ENCODE measurements at places on chromosomes 4 and X. TPM values are rescaled to one million over a fixed set of nuclear protein-coding genes. Genes with fewer than 3 reads are reported as not detected.

Gene SPCS3
- 115 TPM for total RNA-seq

Gene NELFA
- 19.2 TPM for total RNA-seq

Gene TCEAL5
- total RNA-seq, result not detected

Gene RAB33A
- total RNA-seq, result 6.2 TPM

Gene STATH
- total RNA-seq, result not detected

Gene ZCCHC18
- total RNA-seq, result 1.1 TPM

Gene GLRB
- 32.4 TPM for total RNA-seq

- no peak overlapping the region for H3K4me3 ChIP-seq
- no peaks in the 10 kb centered on the region for H3K27me3 ChIP-seq
- no peak for DNase-seq
- no peaks in the 10 kb centered on the region for H3K36me3 ChIP-seq
- no peaks in the 10 kb centered on the region for H3K4me1 ChIP-seq
- H3K27ac ChIP-seq, result no peak overlapping the region
Measured at GRCh38 chr4:23991444-23991843, 101.6 kb upstream of the PPARGC1A start.

DNA sequence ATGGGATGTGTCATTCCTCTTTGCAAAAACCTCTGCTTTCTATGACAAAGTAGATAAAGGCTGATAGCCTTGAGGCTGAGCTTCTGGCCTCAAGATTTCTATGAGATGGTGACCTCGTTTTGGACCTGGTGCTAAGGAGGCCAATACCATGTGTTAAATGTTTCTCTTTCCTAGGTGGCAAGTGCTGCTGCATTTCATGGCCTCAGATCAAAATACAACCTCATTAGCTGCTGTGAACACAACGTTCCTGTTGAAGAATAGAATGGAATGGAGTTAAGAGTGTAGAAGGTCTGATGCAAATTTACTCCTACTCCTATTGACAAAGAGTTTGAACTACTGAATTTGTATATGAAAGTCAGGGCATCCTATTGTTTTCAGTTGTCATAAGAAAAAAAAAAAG is 112.0 kb downstream of the C4orf51 start:
- no peaks in the 10 kb centered on the region for H3K36me3 ChIP-seq
- no peaks in the 10 kb centered on the region for H3K27me3 ChIP-seq
- no peak for DNase-seq
- no peak overlapping the region for H3K4me3 ChIP-seq
- H3K4me1 ChIP-seq, result no peaks in the 10 kb centered on the region

DNA sequence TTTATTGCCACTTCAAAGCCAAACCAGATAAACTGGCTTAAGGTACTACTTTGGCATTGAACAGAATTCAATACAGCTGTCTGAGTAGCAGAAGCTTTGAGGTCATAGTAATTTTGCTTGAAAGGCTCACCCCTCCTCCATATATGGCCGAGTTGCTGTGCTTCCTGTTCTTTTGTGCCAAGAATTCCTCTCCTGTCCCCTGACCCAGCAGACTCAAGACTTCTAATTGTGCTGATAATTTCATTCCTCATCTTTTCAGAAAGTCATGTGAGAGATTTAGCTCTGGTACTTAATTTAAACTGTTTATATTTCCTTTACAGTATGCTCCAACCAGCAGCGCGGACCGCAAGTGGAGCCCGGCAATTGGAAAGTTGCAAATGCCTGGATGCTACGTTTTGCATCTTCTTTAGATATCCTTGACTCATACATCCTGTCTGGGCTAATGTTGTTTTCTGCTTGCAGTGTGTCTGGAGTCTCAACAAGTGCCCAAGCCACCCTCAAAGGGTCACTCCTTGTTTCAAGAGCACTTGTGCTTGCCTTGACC is 373.4 kb downstream of the PDGFC start:
- no peak overlapping the region for H3K4me3 ChIP-seq
- no peaks in the 10 kb centered on the region for H3K27me3 ChIP-seq
- H3K4me1 ChIP-seq, result peaks cover 18% of the 10 kb centered on the region
- H3K36me3 ChIP-seq, result no peaks in the 10 kb centered on the region

GRCh38 chrX:14864631-14865030 is 8.2 kb downstream of the FANCB start:
- H3K4me1 ChIP-seq, result peaks cover 14% of the 10 kb centered on the region
- peak overlapping the region; percentile 67 for H3K27ac ChIP-seq
- no peak overlapping the region for H3K4me3 ChIP-seq
- H3K36me3 ChIP-seq, result peaks cover 3% of the 10 kb centered on the region

GRCh38 chr4:68476191-68476590 is 28.9 kb downstream of the TMPRSS11E start:
- H3K4me3 ChIP-seq, result no peak overlapping the region
- H3K27me3 ChIP-seq, result no peaks in the 10 kb centered on the region
- no peak overlapping the region for H3K27ac ChIP-seq
- no peak for DNase-seq
- no peaks in the 10 kb centered on the region for H3K4me1 ChIP-seq
- no peaks in the 10 kb centered on the region for H3K36me3 ChIP-seq

DNA sequence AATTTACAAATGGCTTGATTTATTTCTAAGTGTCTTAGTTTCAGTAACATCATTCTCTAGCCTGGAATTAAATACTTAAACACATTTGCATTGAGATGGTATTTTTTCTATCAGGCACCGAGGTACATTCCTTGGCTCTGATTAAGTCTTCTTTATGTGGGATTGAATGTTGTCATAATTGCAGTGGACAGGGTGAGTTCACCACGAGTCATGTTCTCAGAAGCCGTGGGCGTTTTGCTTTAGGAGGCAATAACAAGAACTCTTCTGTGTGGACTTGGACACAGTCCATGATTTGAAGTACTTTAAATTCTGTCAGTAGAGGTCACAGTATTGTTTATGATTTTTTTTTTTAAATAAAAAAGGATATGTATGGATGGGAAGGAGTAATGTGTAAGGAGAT is 57.1 kb upstream of the EFHC2 start:
- H3K27ac ChIP-seq, result peak overlapping the region; percentile 60
- peak; percentile 10 for DNase-seq
- H3K36me3 ChIP-seq, result no peaks in the 10 kb centered on the region
- H3K4me3 ChIP-seq, result peak overlapping the region; percentile 9
- H3K4me1 ChIP-seq, result peaks cover 21% of the 10 kb centered on the region
- H3K27me3 ChIP-seq, result no peaks in the 10 kb centered on the region

DNA sequence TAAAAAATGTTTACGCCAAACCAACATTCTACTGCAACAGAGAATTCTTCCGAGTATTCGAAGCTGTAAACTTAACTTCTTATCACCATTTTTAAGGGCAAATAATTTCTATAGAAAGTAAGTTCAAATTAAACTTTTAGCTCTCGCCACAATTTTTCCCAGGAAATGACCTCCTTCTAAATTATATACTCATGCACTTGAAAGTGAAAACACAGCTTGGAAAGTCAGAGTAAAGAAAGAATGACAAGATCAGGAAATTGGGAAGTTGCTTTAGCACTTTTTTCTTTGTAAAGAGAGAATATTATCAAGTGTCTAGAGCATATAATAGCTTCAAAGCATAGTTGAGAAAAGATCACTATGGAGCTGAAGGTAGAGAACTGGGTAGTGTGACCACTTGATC is 1.2 kb downstream of the CYBB start:
- no peak overlapping the region for H3K27ac ChIP-seq
- H3K4me1 ChIP-seq, result no peaks in the 10 kb centered on the region
- no peak overlapping the region for H3K4me3 ChIP-seq
- no peaks in the 10 kb centered on the region for H3K36me3 ChIP-seq
- H3K27me3 ChIP-seq, result no peaks in the 10 kb centered on the region

GRCh38 chrX:73963682-73964081 is 340.3 kb upstream of the ZCCHC13 start:
- no peaks in the 10 kb centered on the region for H3K27me3 ChIP-seq
- no peak overlapping the region for H3K27ac ChIP-seq
- no peaks in the 10 kb centered on the region for H3K4me1 ChIP-seq
- peaks cover 4% of the 10 kb centered on the region for H3K36me3 ChIP-seq
- H3K4me3 ChIP-seq, result no peak overlapping the region
- DNase-seq, result no peak

- no peak overlapping the region for H3K27ac ChIP-seq
- H3K4me1 ChIP-seq, result no peaks in the 10 kb centered on the region
- no peaks in the 10 kb centered on the region for H3K36me3 ChIP-seq
- no peak for DNase-seq
- no peak overlapping the region for H3K4me3 ChIP-seq
Measured at GRCh38 chr4:56255820-56256219, 131.5 kb downstream of the AASDH start.

- H3K27me3 ChIP-seq, result no peaks in the 10 kb centered on the region
- H3K4me3 ChIP-seq, result no peak overlapping the region
- H3K36me3 ChIP-seq, result no peaks in the 10 kb centered on the region
Measured at GRCh38 chr4:99821918-99822503, 5.4 kb downstream of the DAPP1 start.

DNA sequence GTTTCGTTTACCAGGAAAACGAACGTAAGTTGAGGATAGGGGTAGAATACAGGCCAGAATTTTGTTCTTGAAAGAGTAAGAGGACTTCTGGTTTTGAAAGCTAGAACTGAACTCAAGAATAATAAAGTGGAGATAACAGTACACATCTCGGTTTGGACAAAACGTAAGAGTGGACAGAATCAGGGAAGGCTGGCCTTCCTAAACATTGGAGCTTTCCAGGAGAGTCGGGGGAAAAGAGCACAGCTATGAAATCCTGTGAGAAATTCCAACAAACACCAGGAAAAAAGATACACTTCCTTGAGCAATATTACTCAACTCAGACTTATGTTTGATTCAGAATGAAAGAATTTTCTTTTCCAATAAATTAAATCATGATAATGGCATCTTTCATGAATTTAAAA is 1.2 kb downstream of the CTSO start:
- H3K27ac ChIP-seq, result peak overlapping the region; percentile 94
- H3K27me3 ChIP-seq, result no peaks in the 10 kb centered on the region
- peak overlapping the region; percentile 91 for H3K4me3 ChIP-seq
- no peaks in the 10 kb centered on the region for H3K36me3 ChIP-seq

DNA sequence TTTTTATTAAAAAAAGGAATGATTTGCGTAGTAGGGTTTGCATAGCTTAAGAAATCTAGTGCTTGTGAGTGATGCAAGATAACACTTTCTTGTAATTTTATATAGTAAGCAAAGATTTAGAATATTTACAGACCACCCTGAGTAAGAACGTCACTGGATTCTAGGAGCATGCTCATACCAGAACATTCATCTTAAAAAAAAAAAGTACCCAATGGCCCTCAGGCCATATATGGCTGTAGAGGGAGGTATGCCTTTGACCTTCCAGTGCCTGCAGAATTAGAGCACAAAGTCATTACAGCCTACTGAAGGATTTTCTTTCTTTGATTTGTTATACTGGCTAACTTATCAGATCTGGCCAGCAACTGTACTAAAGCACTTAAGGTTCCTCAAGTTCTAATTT is 236.3 kb upstream of the GYPA start:
- DNase-seq, result no peak
- no peaks in the 10 kb centered on the region for H3K36me3 ChIP-seq
- H3K4me3 ChIP-seq, result no peak overlapping the region
- no peak overlapping the region for H3K27ac ChIP-seq

DNA sequence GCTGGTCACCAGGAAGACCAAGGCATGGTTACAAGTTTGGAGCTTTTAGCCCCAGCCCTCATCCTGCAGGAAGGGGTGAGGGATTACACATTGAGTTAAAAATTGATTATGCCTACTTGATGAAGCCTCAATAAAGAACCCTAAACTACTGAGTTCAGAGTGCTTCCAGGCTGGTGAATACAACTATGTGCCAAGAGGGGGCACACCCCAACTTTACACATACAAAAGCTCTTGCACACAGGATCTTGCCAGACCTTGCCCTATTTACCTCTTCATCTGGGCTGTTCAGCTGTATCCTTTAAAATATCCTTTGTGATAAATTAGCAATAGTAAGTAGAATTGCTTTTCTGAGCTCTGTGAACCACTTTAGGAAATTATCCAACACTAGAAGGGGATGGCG is 489.3 kb downstream of the INPP4B start:
- H3K4me3 ChIP-seq, result no peak overlapping the region
- DNase-seq, result no peak
- H3K27me3 ChIP-seq, result no peaks in the 10 kb centered on the region
- no peak overlapping the region for H3K27ac ChIP-seq
- H3K4me1 ChIP-seq, result peaks cover 16% of the 10 kb centered on the region

- no peaks in the 10 kb centered on the region for H3K4me1 ChIP-seq
- H3K4me3 ChIP-seq, result peak overlapping the region; percentile 13
- peak; percentile 49 for DNase-seq
- no peaks in the 10 kb centered on the region for H3K36me3 ChIP-seq
- no peak overlapping the region for H3K27ac ChIP-seq
Measured at GRCh38 chr4:106502106-106502699, 133.6 kb upstream of the GIMD1 start.

GRCh38 chr4:110175634-110176033 is 22.8 kb downstream of the ELOVL6 start:
- DNase-seq, result peak; percentile 61
- H3K27me3 ChIP-seq, result no peaks in the 10 kb centered on the region
- no peak overlapping the region for H3K4me3 ChIP-seq

DNA sequence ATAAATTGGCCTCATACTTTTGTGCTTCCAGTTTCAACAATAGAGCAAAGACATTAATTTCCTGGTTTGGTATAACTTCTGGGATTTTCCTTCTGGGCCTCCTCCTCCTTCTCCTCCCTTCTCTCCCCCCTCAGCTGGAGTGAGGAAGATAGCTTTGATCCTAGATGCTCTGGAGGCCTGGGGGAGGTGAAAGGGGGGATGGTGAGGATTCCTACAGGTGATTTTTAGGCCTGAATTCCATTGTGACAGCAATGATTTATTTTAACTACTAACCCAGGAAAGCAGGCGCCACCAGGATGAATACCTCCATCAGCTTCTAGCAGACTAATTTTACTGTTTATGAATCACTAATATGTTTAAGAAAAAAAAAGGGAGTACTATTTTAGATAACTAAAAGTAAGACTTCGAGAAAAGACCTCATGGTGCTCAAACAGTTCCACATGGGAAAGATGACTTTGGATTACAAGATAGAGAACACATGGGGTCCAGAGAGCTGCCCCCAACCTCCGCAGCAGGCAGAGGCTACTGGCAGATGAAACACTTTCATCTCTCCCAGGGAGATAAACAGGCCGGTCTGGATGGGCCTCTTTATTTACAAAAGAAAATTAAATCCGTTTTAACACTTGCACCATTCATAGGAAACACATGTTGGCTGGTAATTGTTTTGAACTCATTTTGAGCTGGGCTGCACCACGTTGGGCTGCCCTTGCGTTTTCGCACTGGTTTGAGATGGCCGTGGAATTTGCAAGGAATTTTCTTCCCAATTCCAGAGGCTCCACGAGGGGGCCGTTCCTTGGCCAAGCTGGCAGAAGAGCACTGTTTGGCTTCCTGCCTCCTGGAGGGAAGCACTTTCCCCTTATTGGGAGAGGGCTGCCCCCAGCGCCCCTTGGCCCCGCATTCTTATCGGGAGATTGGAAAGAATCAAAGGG is 125.1 kb upstream of the STX18 start:
- H3K4me1 ChIP-seq, result peaks cover 16% of the 10 kb centered on the region
- H3K4me3 ChIP-seq, result no peak overlapping the region
- no peaks in the 10 kb centered on the region for H3K36me3 ChIP-seq
- no peak overlapping the region for H3K27ac ChIP-seq
- no peak for DNase-seq

- DNase-seq, result no peak
- peaks cover 33% of the 10 kb centered on the region for H3K4me1 ChIP-seq
- H3K36me3 ChIP-seq, result no peaks in the 10 kb centered on the region
- H3K27ac ChIP-seq, result no peak overlapping the region
- H3K27me3 ChIP-seq, result no peaks in the 10 kb centered on the region
Measured at GRCh38 chr4:169064296-169064695, 54.2 kb upstream of the CBR4 start.
